Stimulated activated CD8-positive, alpha-beta memory T cell treated with anti-CD3 and anti-CD28 coated beads, Interleukin-15, amount 100 ng/mL, for 4 hours (primary cell): ENCODE measurements at places on chromosomes 11 and 22.

DNA sequence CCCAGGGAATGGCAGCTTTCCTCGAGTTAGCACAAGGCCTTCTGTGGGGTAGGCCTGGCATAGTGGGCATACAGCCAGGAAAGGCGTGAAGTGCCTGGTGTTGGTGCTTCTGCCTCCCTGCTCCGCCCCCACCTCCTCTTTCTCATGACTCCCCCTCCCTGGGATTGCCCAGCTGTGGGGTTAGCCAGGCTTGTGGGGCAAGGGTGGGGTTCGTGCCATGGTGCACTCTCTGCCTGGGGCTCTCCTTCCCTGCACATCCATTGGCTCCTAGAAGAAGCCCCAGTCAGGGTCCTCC lies 236.8 kb upstream of the NCAM1 start:
- no peak for DNase-seq

DNA sequence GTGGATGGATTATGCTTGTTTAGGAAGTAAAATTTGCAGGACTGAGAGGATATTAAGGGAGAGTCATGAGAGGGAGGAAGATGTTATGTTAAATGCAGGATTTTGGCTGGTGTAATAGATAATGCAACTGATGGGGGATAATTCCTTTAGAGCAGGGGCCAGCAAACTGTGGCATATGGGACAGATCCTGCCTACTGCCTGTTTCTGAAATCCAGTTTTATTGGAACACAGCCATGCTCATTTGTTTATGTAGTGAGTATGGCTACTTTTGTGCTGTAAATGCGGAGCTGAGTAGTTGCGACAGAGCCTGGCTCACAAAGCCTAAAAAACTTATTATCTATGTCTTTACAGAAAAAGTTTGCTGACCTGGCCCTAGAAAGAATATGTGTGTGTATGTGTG lies 66.6 kb upstream of the MPPED2 start:
- DNase-seq, result no peak

GRCh38 chr11:68690671-68691401 lies 6.5 kb downstream of the GAL start:
- DNase-seq, result no peak

- DNase-seq, result no peak
Observed at GRCh38 chr11:62905296-62905695, 15.9 kb downstream of the CHRM1 start.

GRCh38 chr11:64723907-64724862 lies 1.2 kb upstream of the NRXN2 start:
- DNase-seq, result no peak
